ENCODE measurements at places on chromosomes 2 and 18. TPM values are rescaled to one million over a fixed set of nuclear protein-coding genes. Genes with fewer than 3 reads are reported as not detected.

DNA sequence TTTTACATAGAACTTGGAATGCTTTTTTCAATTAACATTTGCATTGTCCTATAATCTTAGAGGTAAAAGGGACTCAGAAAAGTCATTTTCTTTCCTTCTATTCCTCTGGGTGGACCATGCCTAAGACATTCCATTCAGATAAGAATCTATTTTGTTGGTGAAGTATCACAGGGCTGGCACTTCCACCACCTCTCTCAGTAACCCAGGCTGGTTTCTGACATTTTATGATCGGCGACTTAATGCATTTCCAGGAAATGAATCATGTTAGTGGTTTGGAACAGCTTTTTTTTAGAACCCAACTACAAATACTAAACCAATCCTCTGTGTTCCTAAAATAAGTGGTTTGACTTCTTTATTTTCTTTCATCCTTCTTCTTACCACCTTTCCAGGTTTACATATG is 27.0 kb downstream of the GAD1 start:
- no peak for DNase-seq

DNA sequence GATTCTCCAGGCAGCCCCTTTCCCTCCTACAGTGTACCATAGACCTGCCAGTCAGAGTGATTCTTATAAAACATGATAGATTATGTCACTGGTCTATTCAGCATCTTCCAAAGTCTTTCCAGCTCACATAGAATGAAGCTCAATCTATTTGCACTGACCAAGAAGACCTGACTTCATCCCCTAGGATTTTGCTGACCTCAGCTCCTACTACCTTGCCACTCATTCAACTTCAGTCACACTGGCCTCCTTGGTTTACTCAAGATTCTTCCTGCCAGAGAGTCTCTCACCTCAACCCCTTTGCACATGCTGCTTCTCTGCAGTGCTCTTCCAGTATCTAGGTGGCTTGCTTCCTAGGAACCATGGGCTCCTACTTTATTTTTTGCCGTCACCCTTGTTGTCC is 392.9 kb downstream of the PID1 start:
- no peak for DNase-seq

GRCh38 chr2:237434866-237435311 is 20.9 kb upstream of the COL6A3 start:
- DNase-seq, result no peak

DNA sequence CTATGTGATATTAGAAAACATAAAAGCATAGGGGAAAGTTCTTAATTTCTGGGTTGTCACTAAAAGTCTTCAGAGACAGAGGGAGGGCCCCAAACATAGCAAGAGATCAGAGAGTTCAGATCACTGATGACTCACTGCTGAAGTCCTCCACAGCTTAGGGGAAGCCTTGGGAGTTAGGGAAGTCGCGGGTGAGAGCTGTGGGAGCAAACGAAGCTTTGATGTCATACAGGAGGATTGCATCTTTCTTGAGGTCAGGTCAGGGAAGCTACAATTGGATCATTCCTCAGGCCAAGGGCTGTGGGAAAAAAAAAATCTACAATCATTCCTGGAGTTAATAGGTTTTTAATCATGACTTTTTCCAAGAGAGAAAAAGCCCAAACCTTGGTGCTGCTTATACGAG is 96.2 kb downstream of the COPS8 start:
- no peak for DNase-seq

DNA sequence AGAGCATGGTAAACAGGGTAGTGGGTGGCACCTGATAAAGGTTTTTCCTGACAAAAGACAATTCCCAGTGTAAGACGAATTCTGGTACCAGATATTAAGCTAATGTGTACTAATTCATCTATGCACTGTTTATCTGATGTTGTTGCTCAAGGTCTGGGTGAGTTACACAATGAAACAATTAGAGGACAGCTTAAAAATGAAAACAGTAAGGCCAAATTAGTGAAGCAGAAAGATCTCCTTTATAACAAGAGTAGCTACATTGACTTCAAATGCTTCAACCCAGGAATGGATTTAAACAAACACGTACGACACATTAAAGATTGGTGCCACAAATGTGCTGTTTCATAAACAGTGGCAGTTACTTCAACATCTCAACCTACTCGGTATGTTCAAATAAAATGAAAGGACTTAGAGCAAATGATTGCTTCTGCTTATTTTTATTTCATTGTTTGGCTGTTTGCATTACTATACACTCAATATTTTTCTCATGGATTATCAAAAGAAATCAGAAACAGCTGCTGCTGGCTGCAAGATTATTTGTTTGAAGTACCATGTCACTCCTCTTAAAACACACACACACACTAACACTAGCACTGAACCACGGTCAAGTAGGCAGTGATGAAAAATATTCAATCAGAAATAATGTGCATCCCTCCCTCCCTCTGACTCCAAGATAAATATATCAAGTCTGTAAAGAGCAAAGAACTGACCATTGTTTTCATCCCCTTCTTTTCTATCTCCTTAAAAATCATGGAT is 94.4 kb upstream of the RND3 start:
- DNase-seq, result no peak

- DNase-seq, result no peak
Observed at GRCh38 chr18:37721544-37722522, 156.2 kb upstream of the CELF4 start.

- DNase-seq, result no peak
Observed at GRCh38 chr2:186637497-186637800, 47.6 kb downstream of the ITGAV start.

The GAREM2 gene
- 4.6 TPM for total RNA-seq

GRCh38 chr2:159775021-159775420 is 23.0 kb downstream of the CD302 start:
- no peak for DNase-seq

GRCh38 chr18:1732143-1732542 is 827.5 kb downstream of the ADCYAP1 start:
- DNase-seq, result no peak

DNA sequence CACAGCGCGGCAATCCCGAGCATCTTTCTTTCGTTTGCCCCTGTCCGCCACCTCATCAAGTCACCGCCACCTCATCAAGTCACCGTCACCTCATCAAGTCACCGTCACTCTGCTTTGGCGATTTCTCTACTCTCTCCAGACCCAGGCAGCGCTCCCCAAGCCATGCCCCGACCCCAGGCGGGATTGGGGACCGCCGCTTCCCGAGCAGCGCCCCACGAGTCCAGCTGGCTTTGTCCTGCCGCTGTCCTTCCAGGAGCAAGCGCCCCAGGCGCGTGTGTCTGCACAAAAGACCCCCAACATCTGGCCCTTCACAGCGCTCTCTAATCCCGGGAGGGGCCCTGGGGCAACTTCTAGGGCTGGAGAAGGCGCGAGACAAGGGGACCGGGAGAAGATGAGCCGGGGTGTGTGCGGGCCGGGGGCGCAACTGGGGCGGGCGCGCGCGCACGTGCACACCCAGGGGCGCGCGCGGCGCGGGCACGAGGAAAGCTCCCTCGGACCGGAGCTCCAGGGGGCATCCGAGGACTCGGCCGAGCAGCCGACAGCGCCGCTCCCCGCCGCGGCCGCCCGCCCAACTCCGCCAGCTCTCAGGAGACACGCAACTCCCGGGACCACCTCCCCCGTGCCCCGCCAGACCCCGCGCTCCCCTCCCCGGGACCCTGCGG is 633 bp upstream of the RNF152 start:
- DNase-seq, result peak; percentile 59

All from endothelial cell (in vitro differentiated cells).